ENCODE measurements at places on chromosomes 3 and 15. TPM values are rescaled to one million over a fixed set of nuclear protein-coding genes. Genes with fewer than 3 reads are reported as not detected.

DNA sequence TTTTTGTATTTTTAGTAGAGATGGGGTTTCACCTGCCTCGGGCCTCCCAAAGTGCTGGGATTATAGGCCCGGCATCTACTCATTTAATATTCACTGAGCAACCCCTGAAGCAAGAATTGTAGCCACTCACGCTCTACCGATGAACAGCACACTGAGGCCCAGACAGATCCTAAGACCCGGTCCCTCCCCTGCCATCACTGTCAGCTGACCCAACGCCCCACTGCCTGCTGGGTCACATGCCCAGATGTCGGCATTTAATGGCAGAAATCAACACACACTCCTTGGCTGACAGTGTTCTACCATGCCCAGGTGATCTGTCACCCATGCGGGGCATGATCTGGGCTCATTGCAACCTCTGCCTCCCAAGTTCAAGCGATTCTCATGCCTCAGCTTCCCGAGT lies 3.2 kb upstream of the TMEM89 start:
- H3K4me3 ChIP-seq, result no peak overlapping the region
- no peaks in the 10 kb centered on the region for H3K27me3 ChIP-seq
- no peak for DNase-seq
- no peak overlapping the region for H3K27ac ChIP-seq

DNA sequence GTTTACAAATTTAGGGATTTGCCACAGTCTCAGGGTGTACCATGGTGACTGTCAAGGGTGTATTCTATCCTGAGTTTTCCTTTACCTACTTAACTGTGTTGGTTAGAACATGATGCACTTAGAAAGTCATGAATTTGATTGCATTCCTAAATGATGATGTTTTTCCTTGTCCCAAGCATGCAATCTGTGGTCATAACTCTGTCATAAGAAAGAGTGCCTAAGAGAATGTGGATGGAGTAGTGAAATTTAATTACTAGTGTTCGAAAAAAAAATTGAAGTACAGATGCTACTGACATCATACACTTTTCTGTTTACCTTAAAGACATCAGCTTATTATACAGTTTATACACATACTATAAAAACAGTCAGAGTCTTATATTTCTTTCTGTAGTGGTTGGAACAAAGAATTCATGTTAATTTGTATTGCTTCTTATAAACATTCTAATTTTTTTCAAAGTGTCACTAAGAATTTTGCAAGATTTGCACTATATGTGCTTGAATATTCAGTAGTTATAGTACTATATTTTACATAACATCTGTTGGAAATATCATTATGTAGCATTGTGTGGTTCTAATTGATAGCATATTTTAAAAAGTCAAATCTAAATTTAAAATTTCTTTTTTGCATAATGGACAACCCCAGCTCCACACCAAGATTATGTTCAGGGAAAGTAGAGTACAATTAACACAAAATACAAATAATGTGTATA lies 231.3 kb upstream of the KCNMB2 start:
- H3K36me3 ChIP-seq, result no peaks in the 10 kb centered on the region
- H3K4me1 ChIP-seq, result no peaks in the 10 kb centered on the region
- DNase-seq, result no peak
- no peak overlapping the region for H3K27ac ChIP-seq
- H3K27me3 ChIP-seq, result no peaks in the 10 kb centered on the region

DNA sequence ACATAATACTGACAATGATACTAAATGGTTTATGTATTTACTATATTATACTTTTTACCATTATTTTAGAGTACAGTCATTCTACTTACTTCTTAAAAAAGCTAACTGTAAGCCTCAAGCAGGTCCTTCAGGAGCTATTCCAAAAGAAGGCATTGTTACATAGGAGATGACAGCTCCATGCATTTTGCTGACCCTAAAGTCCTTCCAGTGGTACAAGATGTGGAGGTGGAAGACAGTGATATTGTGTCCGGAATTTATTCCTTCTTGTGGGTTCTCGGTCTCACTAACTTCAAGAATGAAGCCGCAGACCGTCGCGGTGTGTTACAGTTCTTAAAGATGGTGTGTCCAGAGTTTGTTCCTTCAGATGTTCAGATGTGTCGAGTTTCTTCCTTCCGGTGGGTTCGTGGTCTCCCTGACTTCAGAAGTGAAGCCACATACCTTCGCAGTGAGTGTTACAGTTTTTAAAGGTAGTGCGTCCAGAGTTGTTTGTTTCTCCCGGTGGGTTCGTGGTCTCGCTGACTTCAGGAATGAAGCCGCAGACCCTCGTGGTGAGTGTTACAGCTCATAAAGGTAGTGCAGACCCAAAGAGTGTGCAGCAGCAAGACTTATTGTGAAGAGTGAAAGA lies 20.9 kb downstream of the AVEN start:
- no peaks in the 10 kb centered on the region for H3K36me3 ChIP-seq
- no peaks in the 10 kb centered on the region for H3K4me1 ChIP-seq
- H3K4me3 ChIP-seq, result no peak overlapping the region
- no peaks in the 10 kb centered on the region for H3K27me3 ChIP-seq
- no peak overlapping the region for H3K27ac ChIP-seq

DNA sequence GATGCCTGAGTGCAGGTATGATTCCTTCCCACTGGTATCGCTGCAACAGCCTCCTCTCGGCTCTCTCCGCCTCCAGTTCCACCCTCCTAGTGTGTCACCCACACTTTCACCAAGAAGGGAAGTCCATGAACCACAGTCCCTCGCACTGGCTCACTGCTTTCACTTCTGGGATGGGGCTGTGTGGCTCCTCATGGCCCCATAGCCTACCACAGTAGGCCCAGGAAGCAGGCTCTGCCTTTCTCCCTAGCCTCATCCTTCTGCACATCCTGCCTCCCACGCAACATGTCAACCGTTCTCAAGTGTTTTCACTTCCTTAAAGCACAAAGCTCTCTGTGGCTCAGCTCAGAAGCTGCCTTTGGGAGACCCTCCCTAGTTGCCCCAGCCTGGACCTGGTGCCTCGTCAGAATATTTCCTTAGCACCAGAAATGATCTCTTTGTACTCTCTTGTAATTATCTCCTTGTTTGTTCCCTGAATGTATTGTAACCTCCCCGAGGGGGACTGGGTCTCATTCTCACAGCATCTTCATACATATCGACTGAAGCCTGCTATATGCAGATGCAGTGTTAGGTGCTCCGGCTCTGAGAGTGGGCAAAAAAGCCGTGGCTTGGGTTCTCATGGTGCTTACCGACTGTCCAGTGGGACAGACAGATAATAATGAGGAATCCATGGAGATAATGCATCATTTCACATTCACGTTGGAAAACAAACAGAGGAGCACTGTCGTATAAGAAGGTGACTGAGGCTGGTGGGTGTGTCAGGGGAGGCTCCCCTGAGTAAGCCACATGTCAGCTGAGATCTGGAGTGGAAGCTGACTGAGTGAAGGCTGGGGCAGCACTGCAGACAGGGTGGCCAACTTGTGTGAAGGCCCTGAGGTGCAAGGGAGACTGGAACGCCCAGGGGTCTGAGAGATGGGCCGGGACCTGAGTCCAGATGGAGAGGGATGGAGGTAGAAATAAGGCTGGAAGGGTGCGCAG lies 107.1 kb downstream of the DGKG start:
- no peaks in the 10 kb centered on the region for H3K27me3 ChIP-seq
- H3K4me1 ChIP-seq, result peaks cover 13% of the 10 kb centered on the region
- H3K4me3 ChIP-seq, result no peak overlapping the region
- H3K27ac ChIP-seq, result no peak overlapping the region

DNA sequence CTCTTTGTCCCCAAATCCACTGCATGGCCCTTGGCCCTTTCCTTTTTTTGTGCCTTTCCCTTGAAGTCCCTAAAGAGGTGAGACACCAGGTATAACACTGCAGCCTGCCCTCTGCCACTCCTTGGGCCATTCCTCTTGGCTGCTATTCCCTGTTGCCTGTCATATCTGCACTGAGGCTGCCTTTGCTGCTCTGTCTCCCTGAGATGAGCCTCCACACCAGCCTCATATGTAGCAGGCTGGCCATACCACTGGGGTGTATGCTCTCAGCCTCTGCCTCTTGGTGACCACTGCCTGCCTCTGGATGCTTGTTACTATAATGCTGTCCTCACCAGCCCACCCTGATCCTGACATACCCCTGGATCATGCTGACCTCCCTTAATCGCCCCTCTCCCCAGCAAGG lies 252.0 kb downstream of the CLSTN2 start:
- H3K4me3 ChIP-seq, result no peak overlapping the region
- H3K27ac ChIP-seq, result no peak overlapping the region
- no peaks in the 10 kb centered on the region for H3K36me3 ChIP-seq
- no peaks in the 10 kb centered on the region for H3K27me3 ChIP-seq
- no peak for DNase-seq

- H3K4me1 ChIP-seq, result no peaks in the 10 kb centered on the region
- H3K27me3 ChIP-seq, result no peaks in the 10 kb centered on the region
- peak overlapping the region; percentile 42 for H3K27ac ChIP-seq
- no peaks in the 10 kb centered on the region for H3K36me3 ChIP-seq
- peak overlapping the region; percentile 12 for H3K4me3 ChIP-seq
- peak; percentile 55 for DNase-seq
Observed at GRCh38 chr3:56878074-56878473, 76.3 kb upstream of the ARHGEF3 start.

DNA sequence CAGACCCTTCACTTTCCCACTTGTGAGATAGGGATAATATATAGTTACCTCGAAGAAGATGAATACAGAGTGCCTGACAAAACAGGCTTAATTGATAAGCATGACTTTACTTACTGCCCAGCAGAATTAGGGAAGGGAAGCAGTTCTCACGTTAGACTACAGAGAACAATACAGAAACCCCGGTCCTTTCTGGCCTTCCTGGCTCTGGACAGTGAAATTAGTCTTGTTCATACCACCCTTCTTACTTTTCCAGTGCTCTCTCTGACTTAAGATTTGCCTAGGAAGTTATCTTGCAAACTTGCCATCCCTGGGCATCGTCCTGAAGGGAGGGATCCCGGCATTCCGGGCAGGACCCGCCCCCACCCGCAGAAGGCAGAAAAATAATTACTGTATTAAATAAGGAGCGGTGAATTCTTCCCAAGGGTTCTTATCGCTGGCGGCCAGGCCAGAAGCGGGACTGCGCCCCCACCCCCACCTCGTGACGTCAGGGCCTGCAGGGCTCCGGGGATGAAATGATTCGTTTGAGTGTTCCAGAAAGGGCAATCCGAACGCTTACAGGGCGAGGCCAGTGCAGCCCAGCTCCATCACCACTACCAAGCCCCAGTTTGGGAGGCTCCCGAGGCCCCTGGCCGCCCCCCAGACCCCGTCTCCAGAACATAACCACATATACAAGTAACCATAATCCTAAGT lies 8.4 kb downstream of the SOX2 start:
- H3K4me1 ChIP-seq, result peaks cover 27% of the 10 kb centered on the region
- no peak for DNase-seq
- no peaks in the 10 kb centered on the region for H3K36me3 ChIP-seq
- peak overlapping the region; percentile 57 for H3K27ac ChIP-seq

DNA sequence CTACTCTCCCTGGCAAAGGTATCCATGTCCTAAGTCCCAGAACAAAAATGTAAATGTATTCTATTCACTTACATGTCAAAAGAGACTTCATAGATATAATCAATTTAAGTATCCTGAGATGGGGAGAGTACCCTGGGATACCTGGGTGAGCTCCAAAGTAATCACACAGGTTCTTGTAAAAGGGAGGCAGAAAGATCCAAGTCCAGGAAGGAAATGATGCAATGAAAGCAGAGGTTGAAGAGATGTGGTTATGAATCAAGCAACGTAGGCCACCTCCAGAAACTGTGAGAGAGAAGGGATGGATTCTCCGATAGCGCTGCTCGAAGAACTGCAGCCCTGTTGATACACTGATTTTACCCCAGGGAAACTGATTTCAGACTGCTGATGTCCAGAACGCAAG lies 93.9 kb upstream of the VGLL3 start:
- no peaks in the 10 kb centered on the region for H3K36me3 ChIP-seq
- H3K27me3 ChIP-seq, result no peaks in the 10 kb centered on the region
- H3K4me1 ChIP-seq, result no peaks in the 10 kb centered on the region

DNA sequence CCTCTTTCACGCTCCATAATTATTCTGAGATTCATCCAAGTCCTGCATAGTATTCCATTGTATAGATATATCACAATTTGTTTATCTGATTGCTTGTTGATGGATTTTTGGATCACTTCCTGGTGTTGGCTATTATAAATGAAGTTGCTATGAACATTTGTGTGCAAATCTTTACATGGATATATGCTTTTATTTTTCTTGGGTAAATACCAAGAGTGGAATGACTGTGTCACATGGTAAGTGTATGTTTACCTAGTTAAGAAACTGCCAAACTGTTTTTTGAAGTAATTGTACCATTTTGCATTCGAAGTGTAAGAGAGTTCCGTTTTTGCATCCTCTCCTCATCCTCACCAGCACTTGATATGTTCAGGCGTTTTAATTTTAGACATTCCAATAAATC lies 34.6 kb upstream of the ROPN1 start:
- no peaks in the 10 kb centered on the region for H3K4me1 ChIP-seq
- no peak overlapping the region for H3K4me3 ChIP-seq
- H3K27me3 ChIP-seq, result no peaks in the 10 kb centered on the region

- peaks cover 5% of the 10 kb centered on the region for H3K4me1 ChIP-seq
- no peak overlapping the region for H3K4me3 ChIP-seq
- no peak overlapping the region for H3K27ac ChIP-seq
- H3K27me3 ChIP-seq, result peaks cover 22% of the 10 kb centered on the region
- no peaks in the 10 kb centered on the region for H3K36me3 ChIP-seq
- no peak for DNase-seq
Observed at GRCh38 chr3:129006864-129007263, 5.8 kb downstream of the EFCC1 start.

The INKA1 gene
- total RNA-seq, result 7.1 TPM

The CACNA2D2 gene
- 0.68 TPM for total RNA-seq

The TSEN2 gene
- 34.5 TPM for total RNA-seq

The SPG11 gene
- 68.5 TPM for total RNA-seq

The TKT gene
- total RNA-seq, result 196 TPM

The NOX5 gene
- total RNA-seq, result not detected

The SIDT1 gene
- total RNA-seq, result not detected

The SQOR gene
- total RNA-seq, result 4.3 TPM

The SOX14 gene
- total RNA-seq, result not detected

The PSTPIP1 gene
- total RNA-seq, result not detected

The CSPG4 gene
- total RNA-seq, result 0.11 TPM

The ISLR2 gene
- 0.48 TPM for total RNA-seq

The NANOGP8 gene
- not detected for total RNA-seq

The KBTBD13 gene
- not detected for total RNA-seq

The DPPA2 gene
- not detected for total RNA-seq
